ENCODE measurements at places on chromosomes 6 and 20.

GRCh38 chr6:37643851-37644672 is 53.6 kb downstream of the MDGA1 start:
- no peak for DNase-seq

DNA sequence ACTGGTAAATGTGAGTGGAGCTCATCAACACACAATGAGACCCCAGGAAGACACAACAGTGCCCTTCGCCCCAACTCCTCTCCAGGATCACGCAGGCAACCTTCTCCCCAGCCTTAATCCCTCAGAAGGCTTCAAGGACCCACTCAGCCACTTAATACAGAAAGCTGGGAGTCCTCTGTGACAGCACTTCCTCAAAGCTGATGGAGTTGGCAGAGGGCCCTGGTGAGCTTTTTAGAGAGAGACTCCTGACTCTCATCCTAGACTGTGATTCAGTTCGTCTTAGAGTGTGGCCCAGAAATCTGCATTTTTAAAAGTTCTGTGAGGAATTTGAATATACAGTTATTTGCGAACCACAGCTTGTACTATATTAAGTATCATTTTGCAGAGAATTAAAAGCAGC is 187.7 kb downstream of the UST start:
- no peak for DNase-seq

DNA sequence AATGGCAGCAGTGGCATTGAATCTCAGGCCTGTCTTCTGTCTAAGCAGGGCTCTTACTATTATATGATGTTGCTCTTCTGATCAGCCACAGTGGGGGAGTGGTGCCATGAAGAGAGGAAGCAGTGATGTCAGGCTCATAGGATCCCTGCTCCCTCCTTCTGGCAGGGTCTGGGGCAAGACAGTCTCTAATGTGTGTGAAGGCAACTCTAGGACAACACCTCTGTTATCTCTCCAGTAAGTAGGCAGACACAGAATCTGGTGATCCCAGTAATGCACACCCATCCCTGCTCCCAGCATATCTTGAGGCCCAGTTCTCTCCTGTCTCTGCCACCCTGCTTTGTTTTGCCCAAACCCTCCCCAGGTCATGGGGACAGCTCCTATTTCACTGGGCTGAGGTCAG is 8.8 kb downstream of the C20orf202 start:
- DNase-seq = no peak

DNA sequence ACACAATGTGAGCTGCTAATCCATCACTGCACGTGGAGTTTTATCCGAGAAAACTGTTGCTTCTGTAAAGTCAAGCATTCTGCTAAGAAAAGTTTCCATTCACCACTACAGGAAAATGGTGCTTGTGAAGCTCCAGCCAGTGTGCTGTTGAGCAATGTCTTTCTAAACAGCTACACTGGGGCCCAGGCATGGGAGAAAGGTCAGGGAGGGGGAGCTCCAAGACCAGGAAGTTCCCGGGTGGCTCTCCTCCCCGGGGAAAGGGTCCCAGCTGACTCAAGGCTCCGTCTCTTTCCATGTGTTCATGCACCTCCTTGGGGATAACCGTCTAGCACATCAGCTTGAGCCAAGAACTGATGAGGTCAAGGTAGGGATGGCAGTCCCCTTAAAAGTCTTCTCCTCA is 20.5 kb downstream of the RPP40 start:
- DNase-seq = no peak

GRCh38 chr6:155219858-155220301 is 43.9 kb upstream of the CLDN20 start:
- DNase-seq = no peak

- no peak for DNase-seq
These were observed 75.4 kb upstream of the LAMA2 start for GRCh38 chr6:128807577-128807976.

DNA sequence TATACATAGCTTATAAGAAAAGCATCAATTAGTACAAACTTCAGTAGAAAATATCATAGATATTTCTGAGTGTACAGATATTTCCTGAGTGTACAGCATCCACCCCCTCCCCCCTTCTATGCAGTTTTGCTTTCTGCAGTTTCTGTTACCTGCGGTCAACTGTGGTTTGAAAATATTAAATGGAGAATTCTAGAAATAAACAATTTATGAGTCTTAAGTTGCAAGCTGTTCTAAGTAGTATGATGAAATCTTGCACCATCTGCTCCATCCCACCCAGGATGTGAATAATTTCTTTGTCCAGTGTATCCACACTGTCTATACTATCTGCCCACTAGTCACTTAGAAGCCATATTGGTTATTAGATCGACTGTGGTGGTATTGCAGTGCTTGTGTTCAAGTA is 15.8 kb upstream of the GPR63 start:
- DNase-seq = no peak

DNA sequence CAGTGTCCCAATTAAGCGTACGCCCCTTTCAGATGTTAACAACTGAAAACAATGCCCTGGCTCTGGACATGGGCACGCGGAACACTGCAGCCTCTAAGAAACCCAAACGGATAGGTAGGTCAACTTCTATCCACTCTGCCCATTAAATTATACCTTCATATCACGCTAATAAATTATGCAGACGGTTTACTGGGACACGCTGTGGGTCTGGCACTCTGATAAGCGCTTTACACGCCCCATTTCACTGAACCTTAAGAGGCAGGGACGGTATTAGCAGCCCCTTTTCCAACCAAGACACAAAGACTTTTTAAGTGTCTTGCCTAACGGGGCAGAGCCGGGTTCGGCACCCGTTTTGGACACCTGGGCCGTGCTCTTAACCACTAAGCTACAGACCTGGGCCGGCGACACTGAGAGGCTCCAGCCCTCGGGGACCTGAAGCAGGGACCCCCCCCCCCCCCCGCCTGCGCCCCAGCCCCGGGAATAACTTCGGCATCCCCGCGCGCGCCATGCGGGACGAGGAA is 744 bp downstream of the STAU1 start:
- peak; percentile 69 for DNase-seq

- no peak for DNase-seq
These were observed 44.2 kb upstream of the TBX18 start for GRCh38 chr6:84808491-84809061.

DNA sequence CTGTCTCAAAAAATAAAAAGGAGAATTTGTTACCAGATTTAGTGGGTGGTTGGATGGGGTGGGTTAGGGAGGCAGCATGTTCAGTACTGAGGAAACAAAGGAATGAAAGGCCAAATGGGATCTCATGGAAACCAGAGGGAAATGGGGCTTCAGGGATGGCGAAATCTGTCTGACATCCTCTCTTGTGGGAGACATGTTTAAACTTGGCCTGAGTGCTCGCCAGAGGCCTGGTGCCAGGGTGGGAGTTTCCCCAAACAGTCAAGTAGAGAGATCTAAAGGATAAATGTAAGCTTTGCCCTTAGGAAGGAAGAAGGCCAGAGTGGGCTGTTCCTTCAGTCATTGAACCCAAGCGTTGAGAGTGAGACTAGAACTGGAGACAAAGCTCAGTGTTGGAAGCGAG is 61.9 kb upstream of the AKIRIN2 start:
- DNase-seq = no peak

DNA sequence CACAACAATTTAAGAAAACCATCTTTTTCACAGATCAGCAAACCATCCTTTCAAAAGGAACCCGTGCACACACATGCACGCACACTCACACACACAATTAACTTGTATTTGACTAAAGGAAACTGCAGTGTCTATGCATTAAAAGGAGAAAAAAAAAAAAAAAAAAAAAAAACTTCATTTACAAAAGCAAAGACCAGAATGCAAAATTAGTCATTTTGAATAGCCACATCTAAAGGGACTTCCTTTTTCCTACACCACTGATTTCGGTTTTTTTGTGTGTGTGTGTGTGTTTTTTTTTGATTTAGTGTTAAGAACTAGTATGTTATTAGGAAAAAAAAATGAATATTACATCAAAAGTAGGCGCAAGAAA is 6.3 kb downstream of the ZMYND8 start:
- DNase-seq = no peak

GRCh38 chr6:130167655-130168054 is 55.1 kb downstream of the SAMD3 start:
- DNase-seq = no peak

- DNase-seq = no peak
These were observed 50.7 kb downstream of the BMP2 start for GRCh38 chr20:6818033-6818808.

DNA sequence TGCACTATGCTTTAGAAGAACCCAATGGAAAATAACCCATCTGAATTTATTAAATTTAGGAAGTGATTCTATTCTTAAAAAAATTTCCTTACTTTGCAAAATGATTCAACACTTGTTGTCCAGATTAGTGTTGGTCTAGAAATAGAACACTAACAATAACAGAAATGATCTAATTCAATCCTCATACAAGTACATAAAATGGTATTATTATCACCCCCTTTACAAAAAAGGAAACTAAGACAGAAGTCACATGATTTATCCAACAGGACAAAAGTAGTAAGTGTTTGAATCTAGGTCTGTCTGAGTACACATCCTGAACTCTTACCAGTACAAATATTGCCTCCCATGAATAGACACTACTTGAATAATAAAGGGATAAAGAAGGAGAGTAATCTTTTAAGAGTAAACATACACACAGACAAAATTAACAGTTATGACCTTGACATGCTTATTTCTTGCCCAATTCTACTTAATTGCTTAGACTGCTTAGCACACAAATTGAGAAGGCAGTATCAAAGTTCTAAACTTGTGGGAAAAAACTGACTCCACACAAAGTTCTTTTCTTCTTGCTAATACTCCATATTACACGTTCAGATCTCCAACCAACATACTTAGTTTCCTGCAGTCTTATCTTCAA is 195.4 kb upstream of the RUNX2 start:
- no peak for DNase-seq

DNA sequence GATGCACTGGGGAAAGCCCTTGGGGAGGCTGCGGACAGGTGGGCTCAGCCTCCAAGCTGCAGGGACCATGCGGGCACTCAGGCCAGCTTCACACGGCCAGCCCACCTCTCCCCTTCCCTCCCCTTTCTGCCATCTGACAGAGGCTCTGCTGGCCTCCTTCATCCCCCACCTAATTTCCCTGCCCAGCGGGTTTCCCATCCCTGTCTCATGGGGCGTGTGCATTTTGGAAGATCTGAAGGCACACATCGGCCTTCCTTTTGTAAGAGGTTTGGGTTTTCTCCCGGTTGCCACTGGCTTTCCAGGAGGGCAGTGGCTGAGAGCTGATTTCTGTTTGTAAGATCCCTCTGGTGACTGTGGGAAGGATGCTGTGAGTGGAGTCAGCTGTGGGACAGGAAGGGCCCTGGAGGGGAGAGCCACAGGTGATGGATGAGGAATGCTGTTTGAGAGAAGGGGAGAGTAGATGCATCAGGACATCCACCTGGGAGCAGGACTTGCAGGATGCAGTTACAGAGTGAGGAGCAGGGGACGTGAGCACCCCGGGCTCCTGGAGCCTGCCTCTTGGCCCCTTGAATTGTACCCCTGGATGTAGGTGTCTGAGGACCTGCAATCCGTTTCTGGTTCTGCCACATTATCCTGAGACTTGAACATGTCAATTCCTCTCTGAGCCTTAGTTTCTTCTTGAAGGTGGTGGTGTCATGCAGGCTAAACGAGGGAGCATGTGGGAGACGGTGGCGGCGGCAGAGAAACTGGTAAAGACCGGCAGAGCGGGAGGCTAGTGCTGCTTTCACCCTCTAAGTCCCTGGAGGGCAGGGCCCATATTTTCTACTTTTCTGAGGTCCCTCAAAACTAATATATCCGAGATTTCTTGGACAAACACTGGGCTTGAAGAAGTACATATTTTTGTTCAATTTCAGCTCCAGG is 5.9 kb upstream of the TUBB1 start:
- peak; percentile 49 for DNase-seq

DNA sequence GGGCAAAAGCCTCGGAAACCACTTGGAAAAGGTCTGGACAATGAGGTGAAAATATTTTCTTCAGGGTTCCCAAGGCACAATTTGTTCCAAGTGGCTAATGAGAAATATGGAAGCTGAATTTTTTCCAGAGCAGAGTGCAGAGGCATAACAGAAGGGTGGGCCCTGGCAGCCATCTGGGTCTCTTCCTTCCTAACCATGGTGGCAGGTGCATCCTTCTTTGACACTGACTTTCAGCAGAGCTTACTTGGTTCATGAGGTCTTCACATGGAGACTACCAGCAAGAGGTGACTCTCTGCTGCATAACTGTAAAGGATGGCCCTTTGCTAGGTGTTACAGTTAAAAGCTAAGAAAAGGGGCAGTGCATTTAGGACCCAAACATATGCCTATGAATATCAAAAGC is 522.9 kb downstream of the KIF16B start:
- DNase-seq = no peak

- no peak for DNase-seq
These were observed 11.3 kb downstream of the SLC17A5 start for GRCh38 chr6:73642530-73642929.

DNA sequence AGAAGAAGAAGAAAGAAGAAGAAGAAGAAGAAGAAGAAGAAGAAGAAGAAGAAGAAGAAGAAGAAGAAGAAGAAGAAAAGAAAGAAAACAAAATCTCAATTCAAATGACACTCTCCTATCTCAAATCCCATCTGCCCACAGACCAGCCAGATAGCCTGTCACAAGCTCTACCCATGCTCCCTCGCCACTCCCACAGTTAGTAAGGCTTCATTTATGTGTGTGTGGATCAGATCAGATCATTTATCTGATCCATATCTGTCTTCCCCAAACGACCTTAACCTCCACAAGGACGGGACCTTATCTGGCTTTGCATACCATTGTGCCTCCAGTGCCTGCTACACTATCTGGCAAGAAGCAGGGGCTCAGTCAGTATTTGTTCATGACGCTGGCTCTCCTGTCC is 81.9 kb upstream of the RREB1 start:
- no peak for DNase-seq

GRCh38 chr6:168216117-168216516 is 103.5 kb downstream of the DACT2 start:
- DNase-seq = no peak

GRCh38 chr6:36621371-36621855 is 27.3 kb downstream of the SRSF3 start:
- DNase-seq = no peak

DNA sequence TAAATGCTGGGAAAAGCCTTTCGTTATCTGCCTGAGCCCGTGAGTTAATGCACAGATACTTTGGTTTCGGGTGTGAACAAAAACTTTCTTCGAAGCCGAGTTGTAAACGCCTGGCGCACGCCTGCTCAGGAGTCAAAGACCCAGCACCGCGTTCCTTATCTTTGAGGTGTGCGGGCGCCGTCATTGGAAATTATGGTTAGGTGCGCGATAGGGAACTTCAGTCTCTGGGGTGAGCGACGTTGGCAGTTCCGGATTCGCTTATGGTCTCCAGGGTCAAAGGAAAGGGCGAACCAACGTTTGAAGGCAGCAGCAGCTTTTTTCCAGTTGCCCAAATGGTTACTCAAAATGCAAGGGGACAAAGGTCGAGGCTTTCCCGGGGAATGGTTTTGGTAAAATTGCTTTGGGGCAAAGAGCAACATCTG is 853 bp downstream of the SLC22A3 start:
- no peak for DNase-seq

- DNase-seq = peak; percentile 60
These were observed 14.6 kb upstream of the CFAP206 start for GRCh38 chr6:87393026-87393622.

All from activated CD8-positive, alpha-beta memory T cell treated with anti-CD3 and anti-CD28 coated beads for 24 hours (primary cell).